ENCODE measurements at places on chromosomes 6 and 20.

DNA sequence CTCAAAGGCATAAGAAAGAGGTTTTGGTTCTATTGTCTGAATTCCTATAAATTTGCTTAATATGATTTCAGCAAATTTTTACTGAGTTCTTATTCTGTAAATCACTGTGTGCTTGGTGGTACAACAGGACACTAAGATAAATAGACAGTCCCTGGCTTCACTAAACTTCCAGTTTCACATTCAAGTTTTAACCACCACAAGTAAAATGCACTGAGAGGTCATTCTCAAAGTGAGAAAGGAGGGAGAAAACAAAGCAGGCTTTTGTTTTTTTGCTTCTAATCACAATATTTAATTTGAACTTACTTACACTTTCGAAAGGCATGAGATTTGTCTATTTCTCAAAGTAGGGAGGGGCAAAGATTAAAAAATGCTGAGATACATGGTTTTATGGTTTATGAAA lies 445.7 kb downstream of the CDC5L start:
- no peak for DNase-seq

- peak; percentile 47 for DNase-seq
Measured at GRCh38 chr6:36241728-36242127, 28.1 kb upstream of the PNPLA1 start.

GRCh38 chr6:158584236-158584651 lies 24.4 kb downstream of the TMEM181 start:
- DNase-seq, result no peak

- no peak for DNase-seq
Measured at GRCh38 chr6:111061508-111061907, 25.8 kb upstream of the SLC16A10 start.

GRCh38 chr6:148446681-148447080 lies 104.0 kb downstream of the SASH1 start:
- no peak for DNase-seq

GRCh38 chr6:83176246-83176645 lies 16.8 kb downstream of the PGM3 start:
- no peak for DNase-seq

- no peak for DNase-seq
Measured at GRCh38 chr20:61580958-61581824, 329.1 kb downstream of the CDH4 start.

DNA sequence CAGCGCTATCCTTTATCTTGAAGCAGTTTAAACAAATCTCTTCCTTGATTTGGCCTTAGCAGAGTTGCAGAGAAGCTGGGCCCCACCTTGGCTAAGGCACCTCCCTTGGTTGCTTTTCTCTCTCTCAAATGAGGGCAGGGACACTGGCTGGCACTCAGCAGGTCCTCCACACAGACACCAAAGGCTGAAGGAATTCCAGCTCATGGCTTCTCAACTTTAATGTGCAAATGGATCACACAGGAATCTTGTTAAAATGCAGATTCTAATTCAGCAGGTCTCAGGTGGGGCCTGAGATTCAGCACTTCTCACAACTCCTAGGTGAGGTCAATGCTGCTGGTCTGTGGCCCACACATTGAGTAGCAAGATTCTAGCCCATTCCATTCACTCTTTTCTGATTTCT lies 25.7 kb downstream of the RIMS4 start:
- no peak for DNase-seq

DNA sequence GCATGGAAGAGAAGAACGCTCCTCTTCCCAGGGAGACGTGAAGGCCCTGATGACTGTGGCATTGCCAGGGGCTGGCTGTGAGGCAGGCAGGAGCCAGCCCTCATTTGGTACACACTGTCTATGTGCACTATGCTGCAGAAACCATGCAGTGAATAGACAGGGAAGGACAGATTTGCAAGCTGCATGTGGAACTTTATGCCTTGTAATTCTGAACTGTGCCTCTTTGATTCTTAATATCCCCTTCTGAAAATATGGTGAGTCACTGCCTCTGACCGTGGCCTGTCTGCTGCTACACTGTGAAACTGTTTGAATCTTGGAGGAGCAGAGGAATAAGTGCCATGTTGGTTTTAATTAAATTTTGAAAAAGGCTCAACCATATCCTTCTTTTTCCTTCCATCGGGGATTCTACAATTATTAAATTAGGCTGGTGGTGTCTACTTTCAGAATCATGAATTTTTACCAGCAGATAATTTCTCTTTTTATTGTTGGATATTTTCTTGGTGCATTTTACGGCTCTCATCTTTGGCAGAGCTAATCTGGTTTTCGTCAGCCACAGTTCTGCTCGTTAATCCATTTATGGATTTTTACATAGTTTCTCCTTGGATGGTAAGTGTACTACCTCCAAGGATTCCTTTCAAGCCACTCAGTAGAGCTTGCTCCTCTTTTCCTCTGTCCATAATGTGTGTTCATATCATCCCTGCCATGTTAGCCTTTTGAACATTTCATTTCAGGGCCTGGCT lies 301.0 kb upstream of the SLC35B3 start:
- no peak for DNase-seq

- no peak for DNase-seq
Measured at GRCh38 chr20:48843057-48843806, 15.4 kb upstream of the PREX1 start.

GRCh38 chr20:21920211-21920610 lies 214.7 kb downstream of the PAX1 start:
- DNase-seq, result no peak

DNA sequence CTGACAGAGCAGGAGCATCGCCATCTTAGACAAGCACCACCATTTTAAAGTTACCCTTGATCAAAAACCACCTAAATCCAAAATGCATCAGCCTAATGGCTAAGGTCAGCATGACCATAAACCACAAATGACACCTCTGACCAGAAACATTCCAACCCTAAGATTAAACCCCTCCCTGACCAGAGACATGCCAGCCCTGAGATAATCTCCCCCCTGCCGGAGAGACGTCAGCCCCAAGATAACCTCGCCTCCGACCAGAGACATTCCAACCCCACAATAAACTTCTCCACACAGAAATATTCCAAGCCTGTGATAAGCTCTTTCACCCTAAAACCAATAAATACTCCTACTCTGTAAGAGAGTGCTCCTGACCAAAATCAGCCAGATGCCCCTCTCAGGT lies 53.5 kb downstream of the PXDC1 start:
- DNase-seq, result no peak

GRCh38 chr20:53515749-53516148 lies 77.9 kb downstream of the ZNF217 start:
- no peak for DNase-seq

DNA sequence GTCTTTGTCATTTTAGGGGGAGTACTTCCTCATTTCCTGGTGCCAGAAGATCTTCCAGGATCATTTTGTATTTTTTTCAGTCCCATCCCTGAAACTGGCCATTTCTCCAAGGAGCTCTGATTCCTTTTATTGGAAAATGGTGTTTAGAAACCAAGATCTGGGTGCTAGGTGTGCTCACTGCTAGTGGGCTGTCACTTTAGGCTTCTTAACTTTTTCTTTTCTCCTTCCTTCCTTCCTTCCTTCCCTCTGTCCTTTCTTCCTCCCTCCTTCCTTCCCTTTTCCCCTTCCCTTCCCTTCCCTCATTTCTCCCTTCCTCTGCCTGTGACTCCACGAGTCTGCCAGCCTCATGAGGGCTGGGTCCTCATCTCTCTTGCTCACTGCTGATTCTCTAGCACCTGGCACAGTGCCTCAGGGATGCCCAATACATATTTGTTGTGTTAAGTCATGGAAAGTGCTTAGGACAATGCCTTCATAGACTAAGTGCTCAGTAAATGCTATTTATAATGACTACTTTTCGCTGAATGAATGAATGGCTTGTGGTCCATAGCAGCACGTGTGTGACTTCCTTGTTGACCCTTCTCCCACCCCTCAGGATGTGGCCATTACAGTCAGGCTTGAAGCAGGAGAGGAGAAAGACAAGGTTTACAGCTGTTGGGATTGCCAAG lies 36.9 kb downstream of the APCDD1L start:
- DNase-seq, result no peak

DNA sequence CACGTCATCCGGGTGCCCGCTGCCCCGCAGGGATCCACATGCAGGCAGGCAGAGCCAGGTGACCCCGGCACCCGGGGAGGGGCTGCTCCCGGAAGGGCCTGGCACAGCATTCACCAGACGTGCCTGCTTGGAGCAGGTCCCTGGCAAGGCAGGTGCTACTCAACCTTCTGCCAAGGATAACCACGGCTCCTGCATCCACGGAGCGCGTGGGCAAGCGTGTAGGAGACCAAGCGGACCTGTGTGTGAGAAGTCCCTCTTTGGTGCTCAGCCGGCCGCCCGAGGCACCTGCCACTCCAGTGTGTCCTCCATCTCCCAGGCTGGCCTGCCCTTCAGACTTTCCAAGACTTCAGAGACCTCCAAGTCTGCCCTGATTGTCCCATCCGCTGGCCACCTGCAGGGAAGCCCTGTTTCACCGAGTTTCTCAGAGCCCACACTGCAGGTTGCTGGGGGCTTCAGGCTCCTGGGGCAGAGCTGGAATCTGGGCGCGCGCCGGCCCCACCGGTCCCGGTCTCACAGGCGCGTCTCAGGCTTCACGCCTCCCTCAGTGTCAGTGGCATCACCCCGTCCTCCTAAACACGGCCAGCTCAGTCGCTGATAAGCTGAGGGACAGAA lies 124.3 kb downstream of the DLL1 start:
- no peak for DNase-seq

DNA sequence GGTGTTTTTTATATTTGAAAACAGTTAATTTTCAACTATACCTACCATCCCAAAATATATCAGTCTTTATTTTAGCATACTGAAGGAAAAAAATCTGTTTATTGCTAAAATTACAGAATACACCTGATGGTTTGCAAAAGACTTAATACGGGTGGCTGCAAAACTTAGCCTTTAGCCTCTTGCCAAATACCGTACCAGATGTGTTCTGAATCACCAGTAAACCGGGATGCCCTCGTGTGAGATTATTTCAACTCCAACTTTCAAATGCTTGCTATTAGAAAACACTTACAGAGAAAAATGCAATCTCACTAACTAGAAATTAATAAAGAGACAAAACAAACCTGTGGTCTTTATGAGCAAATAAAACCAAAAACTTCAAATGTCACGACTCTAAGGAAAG lies 36.0 kb downstream of the REV3L start:
- no peak for DNase-seq

GRCh38 chr6:28922004-28922820 lies 1.6 kb downstream of the TRIM27 start:
- no peak for DNase-seq

DNA sequence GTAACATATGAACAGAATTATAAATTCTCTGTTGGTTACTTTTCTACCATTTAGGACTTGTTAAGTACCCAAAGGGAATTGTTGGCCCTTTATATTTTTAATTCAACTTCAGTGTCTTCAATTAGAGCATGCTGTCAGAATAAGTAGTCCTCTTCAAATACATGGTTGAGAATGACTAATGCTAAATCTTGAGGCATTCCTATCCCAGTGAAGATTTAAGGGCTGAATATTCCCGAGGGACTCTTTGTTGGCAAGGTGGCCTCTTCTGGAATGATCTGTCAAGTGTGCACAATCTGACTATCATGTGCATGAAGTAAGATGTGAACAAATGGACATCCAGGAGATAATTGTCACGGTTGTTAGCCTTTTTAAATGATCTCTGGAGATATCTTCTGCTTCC lies 421.7 kb downstream of the BMP2 start:
- no peak for DNase-seq

DNA sequence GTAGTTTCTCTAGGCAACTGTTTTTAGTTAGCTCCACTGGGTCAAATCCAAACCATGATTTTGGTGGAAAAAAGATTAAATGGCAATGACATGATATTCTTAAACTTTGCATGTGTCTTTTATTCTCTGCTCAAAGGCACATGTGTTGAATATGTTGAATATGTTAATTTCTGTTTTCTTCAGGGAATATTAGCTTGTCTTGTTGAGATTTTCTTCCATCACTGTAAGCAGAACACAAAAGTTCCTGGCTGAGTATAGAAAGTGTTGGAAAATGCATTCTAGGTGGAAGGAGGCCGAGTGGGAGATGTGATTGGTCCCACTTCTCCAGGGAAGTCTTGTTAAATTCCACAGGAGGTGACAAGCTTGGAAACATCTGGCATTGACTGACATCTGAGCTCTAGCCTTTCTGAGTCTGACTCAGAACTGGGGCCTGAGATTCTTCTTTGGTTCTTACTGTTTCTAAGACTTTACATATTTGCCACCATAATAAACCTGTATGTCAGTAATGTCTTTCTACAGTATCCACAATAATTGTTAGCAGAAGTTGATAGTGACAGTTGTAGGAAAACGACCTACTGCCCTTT lies 81.1 kb downstream of the LAMA4 start:
- no peak for DNase-seq

GRCh38 chr20:49987868-49988690 lies 5.3 kb downstream of the SNAI1 start:
- DNase-seq, result no peak

- no peak for DNase-seq
Measured at GRCh38 chr6:44053106-44053756, 74.0 kb downstream of the MRPL14 start.

DNA sequence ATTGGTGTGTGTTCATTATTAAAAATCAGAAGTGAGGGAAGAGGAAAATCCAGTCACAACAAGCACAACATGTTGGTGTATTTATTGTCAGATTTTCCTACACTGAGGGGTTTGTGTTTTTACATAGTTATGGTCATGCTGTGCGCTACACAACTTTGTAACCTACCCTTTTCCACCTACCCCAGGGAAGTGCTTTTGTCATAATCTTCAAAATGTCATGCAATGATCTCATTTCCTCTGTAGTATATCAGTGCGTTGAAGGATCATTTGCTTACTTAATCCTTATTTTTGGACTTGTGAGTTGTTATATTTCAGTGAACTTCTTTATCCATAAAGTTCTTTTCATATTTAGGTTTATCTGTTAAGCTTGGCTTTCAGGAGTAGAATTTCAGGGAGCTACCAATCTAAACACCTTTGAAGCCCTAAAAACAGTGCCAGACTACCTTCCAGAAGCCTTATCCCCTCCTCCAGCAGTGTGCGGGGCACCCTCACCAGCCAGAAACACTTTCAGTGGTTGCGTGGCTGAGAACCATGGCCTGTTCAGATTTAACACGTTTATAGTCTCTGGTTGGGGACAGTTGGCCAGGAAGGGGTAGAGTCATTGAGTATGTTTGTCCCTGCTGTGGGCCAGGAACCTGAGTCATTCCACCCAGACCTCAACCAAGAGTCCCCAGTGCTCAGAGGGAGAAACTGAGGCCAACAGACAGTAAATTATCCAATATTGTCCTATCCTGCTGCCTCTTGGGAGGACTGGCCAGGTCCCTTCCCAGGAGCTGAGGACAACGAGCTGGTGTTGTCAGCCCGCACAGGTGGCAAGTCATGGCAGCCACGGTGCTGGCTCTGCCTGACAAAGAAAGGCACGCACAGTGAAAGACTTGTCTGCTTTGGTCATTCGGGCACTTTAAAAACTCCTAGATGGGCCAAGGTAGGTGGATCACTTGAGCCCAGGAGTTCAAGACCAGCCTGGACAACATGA lies 40.3 kb downstream of the STK35 start:
- DNase-seq, result no peak
